ENCODE measurements at places on chromosomes 13 and 19.
A peak's percentile ranks its signal among the peaks of the same experiment; 100 is the strongest.

DNA sequence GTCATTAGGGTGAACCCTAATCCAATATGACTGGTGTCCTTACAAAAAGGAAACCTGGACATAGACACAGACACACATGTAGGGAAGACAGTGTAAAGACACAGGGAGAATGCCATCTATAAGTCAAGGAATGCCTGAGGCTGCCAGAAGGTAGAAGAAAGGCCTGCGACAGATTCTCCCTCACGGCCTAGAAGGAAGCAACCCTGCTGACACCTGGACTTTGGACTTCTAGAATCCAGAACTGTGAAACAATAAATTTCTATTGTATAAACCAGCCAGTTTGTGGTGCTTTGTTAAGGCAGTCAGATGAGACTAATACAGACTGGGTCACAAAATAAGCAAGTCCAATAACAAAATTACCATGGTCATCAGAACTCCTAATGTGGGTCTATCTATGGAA lies 120.4 kb downstream of the ENOX1 start:
- DNase-seq = no peak

DNA sequence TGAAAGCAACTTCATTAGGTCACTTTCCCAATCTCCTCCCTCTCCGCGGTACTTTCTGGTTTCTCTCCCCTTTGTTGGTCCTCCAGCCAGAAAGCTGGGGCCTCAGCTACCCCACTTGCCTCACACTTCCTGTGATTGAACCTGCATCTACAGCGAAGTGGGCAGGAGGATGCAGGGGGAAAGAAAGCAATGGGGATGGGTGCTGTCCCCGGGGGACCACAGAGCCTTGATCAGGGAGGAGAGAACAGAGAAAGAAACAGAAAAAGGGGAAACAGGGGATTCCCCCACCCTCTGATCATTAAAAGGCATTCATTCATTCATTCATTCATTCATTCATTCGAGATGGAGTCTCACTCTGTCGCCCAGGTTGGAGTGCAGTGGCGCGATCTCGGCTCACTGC lies 74.2 kb downstream of the TRPM4 start:
- DNase-seq = no peak

GRCh38 chr13:29435125-29435911 lies 160.2 kb downstream of the SLC7A1 start:
- DNase-seq = peak; percentile 47

DNA sequence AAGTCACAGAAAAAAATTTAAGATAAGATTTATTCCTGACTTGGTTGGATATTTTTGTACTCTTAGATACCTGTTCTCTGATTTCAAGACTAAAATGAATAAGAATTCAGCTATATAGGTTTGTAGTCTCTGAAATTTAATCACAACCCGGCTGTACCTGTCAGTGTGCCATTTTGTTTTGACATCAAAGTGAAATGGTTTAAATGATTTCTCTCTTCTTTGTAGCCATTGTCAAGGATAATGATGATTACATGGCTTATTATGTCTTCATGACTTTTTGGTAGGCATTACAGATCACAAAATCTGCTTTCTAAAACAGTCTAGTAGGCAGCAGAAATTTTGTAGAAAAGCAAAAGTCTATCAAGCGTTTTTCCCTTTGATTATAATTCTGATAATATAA lies 72.5 kb downstream of the PCDH17 start:
- no peak for DNase-seq

DNA sequence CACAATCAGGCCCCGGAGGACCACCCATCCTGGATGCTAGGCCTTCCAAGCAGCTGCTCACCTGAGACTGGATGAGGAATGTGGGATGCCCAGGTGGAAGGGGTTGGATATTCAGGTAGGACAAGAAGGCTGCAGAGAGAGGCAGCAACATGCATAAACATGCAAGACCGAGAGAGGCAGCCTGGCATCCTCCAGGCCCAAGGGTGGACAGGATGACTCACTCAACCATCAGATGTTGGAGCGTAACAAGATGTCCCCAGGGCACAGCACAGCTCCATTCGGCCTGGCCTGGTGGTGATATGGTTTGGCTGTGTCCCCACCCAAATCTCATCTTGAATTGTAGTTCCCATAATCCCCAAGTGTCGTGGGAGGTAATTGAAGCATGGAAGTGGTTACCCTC lies 10.0 kb upstream of the CABP5 start:
- no peak for DNase-seq

GRCh38 chr19:1356508-1356865 lies 27.2 kb upstream of the NDUFS7 start:
- DNase-seq = no peak

- no peak for DNase-seq
These were observed 29.2 kb upstream of the RGCC start for GRCh38 chr13:41428155-41428554.

GRCh38 chr13:111061358-111062045 lies 53.6 kb upstream of the ARHGEF7 start:
- DNase-seq = no peak

GRCh38 chr13:21218351-21219035 lies 42.0 kb downstream of the MRPL57 start:
- no peak for DNase-seq

DNA sequence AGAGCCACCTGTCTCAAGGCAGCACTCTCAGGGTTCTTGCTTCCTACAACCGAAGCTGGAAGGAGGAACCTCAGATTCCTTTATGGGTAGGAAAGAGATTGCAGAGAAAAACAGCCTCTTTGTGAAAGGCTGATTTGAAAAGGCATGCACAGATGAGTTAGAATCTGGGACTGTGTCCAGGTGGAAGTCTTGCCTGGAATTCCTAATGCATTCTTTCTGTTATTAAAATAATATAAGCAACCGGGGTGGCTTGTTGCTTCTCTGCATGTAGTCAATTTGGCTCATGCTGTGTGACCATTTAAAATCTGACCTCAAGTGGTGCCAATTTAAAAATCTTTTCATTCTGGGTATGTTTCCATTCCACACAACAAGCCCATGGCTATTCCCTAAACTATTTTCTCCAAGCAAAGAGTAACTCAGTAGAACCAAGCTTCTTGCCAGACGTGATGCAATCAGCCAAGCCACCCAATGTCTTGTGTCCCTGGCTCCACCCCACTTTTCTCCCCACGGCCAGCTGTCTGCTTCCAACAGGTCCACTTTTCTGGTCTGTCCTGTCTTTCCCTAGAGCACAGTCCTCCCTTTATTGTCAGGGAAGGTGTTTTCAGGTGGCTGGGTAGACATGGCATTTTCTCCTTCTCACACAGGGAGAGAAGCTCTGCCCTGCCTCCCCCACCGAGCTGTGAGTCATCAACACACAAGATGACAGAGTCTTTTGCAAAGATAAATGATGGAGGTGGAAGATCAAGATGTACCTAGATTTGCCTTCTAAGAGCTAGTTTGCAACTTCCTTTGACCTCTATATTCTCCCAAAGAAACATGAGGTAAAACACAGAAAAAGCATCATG lies 394.3 kb downstream of the FOXO1 start:
- DNase-seq = peak; percentile 50

- no peak for DNase-seq
These were observed 7.5 kb downstream of the CARD8 start for GRCh38 chr19:48248081-48248833.

DNA sequence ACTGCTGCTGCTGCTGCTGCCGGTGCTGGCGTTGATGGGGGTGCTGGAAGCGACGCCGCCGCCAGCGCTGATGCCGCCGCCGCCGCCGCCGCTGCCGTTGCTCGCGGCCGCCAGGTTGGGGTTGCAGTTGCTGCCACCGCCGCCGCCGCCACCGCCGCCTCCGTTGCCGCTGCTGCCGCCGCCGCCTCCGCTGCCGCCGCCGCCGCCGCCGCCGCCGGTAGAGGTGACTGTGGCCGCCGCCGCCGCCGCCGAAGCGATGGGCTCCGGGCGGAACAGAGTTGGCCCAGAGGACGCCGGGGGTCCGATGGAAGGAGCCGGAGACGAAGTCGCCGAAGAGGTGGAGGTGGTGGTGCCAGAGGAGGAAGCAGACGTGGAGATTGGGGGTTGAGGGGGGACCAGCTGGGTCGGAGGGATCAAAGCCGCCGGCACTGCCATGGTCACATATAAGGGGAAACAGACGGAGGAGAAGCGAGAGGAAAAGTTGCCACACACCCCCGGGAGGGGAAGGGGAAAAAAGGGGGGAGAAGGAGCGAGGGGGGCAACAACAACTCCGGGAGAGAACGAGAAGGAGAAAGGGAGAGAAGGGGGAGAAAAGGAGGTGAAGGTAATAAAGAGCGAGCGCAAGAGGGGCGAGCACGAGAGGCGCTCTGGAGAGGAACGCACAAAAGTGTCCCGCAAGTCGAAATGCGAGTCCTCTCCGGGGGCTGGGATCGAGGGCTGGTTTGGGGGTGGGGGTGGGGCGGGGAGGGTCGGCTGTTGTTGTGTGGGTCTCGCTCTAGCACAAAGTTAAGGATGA lies 471 bp downstream of the DACH1 start:
- DNase-seq = peak; percentile 29

DNA sequence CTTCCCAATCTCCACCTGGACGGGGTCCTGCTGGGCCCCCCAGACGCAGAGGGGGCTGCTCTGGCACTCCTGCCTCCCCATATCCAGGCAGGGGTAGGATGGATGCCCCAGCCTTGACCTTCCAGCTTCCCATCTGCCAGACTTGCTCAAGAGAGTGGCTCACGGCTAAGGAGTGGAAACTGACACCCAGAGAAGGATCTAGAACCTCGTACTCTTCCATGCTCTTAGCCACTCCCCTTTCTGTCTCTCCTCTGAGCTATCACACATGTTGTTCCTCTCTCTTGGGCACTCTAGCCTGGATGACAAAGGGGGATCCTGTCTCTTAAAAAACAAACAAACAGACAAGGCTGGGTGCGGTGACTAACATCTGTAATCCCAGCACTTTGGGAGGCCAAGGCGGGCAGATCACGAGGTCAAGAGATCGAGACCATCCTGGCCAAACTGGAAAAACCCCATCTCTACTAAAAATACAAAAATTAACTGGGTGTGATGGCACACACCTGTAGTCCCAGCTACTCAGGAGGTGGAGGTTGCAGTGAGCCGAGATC lies 12.2 kb upstream of the FUT5 start:
- no peak for DNase-seq

- DNase-seq = no peak
These were observed 48.0 kb downstream of the RFC3 start for GRCh38 chr13:33865945-33866344.

- no peak for DNase-seq
These were observed 12.9 kb downstream of the RANBP3 start for GRCh38 chr19:5964816-5965565.

- no peak for DNase-seq
These were observed 30.5 kb downstream of the MTRF1 start for GRCh38 chr13:41232578-41233480.

GRCh38 chr19:41606215-41606837 lies 20.5 kb downstream of the CEACAM4 start:
- DNase-seq = no peak

- DNase-seq = no peak
These were observed 16.1 kb upstream of the ABCC4 start for GRCh38 chr13:95317039-95317989.

GRCh38 chr19:5011476-5012238 lies 42.7 kb downstream of the KDM4B start:
- no peak for DNase-seq

DNA sequence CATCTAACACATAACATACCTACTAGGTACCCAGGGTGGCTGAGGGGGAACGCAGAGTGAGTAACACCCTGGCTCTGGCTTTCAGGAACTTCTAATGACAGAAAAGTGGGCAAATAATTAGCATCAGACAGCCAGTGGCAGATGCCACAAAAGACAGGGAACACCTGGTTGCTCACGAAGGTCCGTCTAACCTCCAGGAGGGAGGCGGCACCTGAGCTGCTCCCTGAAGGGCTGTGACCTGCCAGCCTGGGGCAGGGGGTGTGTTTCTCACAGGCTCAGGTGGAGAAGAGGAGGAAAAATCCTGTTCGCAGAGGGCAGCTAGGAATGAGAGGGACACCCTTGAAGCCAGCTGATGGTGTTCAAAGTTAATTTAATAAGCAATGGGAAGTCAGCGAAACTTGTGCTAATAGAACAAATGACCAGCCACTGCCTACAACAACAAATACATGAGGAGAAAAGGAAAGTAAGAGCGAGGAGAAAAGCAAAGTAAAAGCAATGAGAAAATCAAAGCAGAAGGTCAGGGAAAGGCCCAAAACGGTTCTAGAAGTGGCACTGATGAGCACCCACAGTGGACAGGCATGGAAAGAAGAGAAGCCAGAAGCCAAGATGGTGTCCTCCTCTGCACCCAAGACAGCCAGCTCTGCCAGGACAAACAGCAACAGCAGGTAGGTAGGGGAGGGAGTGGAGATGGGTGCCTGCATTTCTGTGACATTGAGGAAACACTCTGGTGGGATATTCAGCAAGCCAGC lies 87.3 kb downstream of the STK24 start:
- DNase-seq = no peak

GRCh38 chr19:38304352-38304865 lies 358 bp downstream of the C19orf33 start:
- no peak for DNase-seq

GRCh38 chr13:33728271-33729037 lies 89.5 kb upstream of the RFC3 start:
- DNase-seq = peak; percentile 61

DNA sequence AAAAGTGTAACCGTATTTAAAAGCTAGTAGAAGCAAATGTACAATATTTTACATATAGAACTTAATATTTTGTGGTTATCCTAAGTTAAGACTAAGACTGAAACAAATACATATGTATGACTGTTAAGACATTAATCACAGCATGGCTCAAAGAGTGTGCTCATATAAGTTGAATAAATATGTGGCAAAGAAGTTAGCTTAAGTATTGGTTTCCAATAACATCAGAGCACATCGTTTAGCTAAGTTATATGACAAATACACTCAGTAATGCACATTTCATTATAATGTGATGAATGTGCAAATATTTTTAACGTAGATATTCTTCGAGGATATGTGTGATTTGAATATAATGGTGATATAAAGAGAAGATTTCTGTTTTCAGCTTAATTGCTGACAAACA lies 253.8 kb downstream of the SLITRK5 start:
- no peak for DNase-seq

GRCh38 chr13:112981451-112981850 lies 12.4 kb downstream of the MCF2L start:
- no peak for DNase-seq

DNA sequence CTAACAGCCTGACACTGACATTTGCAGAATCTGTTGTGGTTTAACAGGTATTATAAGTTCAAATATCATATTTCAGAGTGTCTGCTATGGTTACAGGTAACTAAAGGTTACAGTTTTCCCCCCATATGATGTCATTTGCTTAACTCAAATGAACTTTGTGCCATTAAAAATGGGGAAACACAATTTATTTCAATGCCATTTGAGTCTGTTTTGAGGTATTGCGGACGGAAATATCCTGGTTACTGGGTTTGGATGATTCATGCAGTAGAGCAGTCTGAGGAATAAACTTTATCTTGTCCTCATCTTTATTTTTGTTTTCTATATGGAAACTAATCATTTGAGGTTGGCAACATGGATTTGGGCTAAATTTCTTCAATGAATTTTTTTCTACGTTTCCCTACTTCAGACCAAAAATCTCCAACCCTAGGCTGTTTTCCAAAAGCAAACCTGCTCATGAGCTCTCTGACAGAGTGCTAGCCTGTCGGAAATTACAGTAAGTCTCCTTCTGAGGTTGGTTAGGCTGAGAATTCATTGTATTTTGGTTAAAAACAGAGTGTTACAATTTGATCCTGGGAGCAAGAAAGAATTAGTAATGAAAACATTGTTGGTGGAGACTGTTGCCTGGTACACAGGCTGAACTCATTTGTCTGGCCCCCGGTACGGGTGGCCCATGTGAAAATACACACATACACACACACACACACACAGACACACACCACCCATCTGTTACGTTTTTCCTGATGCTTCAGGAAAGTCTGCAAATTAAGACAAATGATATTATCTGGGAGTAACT lies 66.1 kb downstream of the AKAP11 start:
- DNase-seq = no peak

Data from heart left ventricle (tissue), 16 donors.